ENCODE measurements at places on chromosomes 6 and 20.

DNA sequence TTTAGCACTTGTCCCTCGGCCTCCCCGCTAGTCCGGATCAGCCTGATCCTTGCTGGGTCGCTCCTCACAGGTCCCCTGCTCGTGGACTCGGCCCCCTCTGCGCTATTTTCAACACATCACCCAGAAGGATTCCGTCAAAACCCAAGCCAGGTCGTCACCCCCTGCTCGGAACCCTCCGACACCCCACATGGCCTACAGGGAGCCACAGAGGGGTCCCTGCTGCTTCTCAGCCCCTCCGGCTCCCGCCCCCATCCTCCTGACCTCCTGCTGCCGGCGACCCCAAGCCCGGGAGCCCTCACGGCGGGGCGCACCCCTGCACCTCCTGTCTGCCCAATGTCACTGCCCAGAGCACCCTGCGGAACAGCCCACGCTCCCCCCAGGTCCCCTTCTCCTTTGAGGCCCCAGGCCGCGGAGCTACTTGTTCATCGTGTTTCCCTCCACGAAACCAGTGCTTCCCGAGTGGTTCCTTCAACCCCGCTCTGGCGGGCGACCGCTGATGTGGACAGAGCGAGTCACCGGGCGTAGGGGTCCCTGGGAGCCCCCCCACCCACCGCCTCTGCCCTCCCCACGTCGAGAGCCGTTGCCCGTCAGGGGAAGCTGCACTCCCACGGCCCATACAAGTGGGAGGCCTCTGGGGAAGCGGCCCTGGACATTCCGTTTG is 638 bp upstream of the MYL9 start:
- DNase-seq: no peak

DNA sequence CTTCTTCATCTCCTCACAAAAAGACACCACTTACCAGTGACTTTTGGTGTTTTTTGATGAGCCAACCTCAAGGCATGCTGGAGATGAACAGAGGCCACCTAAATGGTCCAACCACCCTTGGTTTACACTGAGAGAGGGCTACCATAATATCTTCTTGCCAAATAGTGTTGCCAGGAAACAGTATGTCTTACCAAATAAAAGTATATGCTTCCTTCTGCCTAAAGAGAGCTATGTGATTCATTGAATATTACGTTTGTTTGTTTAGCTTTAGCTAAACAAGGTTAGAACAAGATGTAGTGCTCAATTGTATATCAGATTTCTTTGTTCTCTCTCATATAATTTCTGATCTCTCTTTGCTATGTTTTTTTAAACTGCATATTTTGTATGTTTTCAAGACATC is 40.6 kb upstream of the BMP6 start:
- no peak for DNase-seq

- DNase-seq: no peak
Observed at GRCh38 chr20:56575157-56575556, 42.1 kb downstream of the FAM209B start.

GRCh38 chr6:159961528-159961927 is 7.4 kb upstream of the IGF2R start:
- DNase-seq: no peak

GRCh38 chr6:73349311-73349710 is 4.8 kb downstream of the DPPA5 start:
- no peak for DNase-seq

DNA sequence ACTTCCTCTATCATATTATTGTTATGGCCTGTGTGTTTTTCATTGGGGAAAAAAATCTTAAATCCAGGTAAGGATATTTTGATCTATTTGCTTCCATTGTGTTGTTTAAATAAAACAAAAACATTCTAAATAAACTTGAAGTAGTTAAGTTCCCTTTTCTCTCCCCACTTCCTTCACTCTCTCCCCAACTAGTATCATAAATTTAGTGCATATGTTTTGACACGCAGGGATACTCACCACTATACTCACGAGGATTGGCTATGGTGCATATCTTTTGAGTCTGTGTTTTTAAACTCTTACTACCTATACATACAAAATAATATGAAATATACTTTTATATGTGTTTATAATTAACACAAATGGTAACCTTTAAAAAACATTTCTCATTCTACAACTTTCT is 5.2 kb downstream of the TTLL9 start:
- DNase-seq: no peak

GRCh38 chr20:64138276-64138815 is 25.9 kb upstream of the MYT1 start:
- DNase-seq: no peak

GRCh38 chr20:35005463-35005961 is 49.8 kb downstream of the MYH7B start:
- DNase-seq: no peak

GRCh38 chr6:12222405-12223366 is 67.5 kb upstream of the EDN1 start:
- no peak for DNase-seq

GRCh38 chr20:51560550-51561307 is 18.2 kb upstream of the NFATC2 start:
- DNase-seq: no peak

GRCh38 chr6:9039258-9039657 is 603.9 kb upstream of the SLC35B3 start:
- DNase-seq: no peak

- no peak for DNase-seq
Observed at GRCh38 chr6:52647199-52647598, 23.7 kb upstream of the TMEM14A start.

- no peak for DNase-seq
Observed at GRCh38 chr20:18986895-18987580, 173.5 kb downstream of the SCP2D1 start.

GRCh38 chr6:97437087-97437486 is 154.1 kb upstream of the MMS22L start:
- DNase-seq: no peak

- DNase-seq: no peak
Observed at GRCh38 chr6:142531727-142532126, 229.9 kb downstream of the ADGRG6 start.

- no peak for DNase-seq
Observed at GRCh38 chr20:44198872-44199271, 11.7 kb downstream of the OSER1 start.

- DNase-seq: no peak
Observed at GRCh38 chr20:10591946-10592521, 81.8 kb downstream of the JAG1 start.

- peak; percentile 32 for DNase-seq
Observed at GRCh38 chr20:41255655-41256054, 61.9 kb downstream of the ZHX3 start.

- DNase-seq: no peak
Observed at GRCh38 chr6:83824831-83825230, 28.3 kb upstream of the RIPPLY2 start.

DNA sequence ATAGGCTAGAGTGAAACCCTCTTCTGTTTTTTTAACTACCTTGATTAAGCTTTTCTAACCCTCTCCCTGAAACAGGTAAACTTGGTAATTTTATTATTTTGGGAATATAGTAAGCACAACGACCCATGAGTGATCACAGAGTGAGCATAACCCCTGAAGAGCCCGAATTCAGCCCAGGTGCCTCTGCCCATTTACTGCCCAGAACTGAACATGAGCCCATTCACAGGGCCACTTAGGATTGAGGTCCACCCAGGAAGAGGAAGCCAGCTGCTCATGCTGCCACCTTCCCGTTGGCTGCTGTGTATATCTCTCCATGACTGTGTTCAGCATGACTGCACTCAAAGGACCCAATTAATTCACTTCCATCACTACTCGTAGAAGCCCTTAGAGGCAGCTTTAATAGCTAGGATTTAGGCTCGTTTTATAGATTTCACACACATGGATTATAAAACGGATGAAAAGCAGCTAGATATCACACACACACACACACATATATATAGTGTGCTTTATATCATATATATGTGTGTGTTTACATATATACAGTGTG is 8.3 kb upstream of the PDE10A start:
- no peak for DNase-seq

DNA sequence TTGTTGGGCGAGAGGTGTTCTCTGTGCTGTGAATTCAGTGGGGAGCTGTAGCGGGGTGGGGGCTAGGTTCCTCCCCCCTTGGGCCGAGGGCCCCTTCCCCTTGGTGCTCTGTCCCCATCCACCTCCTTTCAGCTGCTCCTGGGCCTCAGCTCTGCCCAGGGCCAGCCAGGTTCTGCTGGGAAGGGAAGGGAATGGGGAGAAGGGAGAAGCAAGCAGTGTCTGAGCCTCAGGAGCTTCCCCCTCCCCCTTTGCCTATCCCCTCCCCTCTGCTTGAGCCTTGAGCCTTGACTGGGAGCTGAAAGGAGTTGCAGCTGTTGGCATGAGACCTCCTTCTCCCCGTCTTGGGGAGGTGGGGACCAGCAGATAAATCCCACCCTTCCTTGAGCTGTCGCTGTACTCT is 576 bp upstream of the RRP36 start:
- no peak for DNase-seq

GRCh38 chr6:127880429-127880828 is 20.4 kb downstream of the THEMIS start:
- no peak for DNase-seq

- no peak for DNase-seq
Observed at GRCh38 chr6:38406096-38406495, 233.6 kb downstream of the BTBD9 start.

- DNase-seq: no peak
Observed at GRCh38 chr6:119586250-119586882, 236.8 kb upstream of the MAN1A1 start.

- DNase-seq: no peak
Observed at GRCh38 chr6:118677193-118677592, 25.8 kb upstream of the CEP85L start.

GRCh38 chr20:64212755-64213154 is 42.8 kb upstream of the PCMTD2 start:
- DNase-seq: peak; percentile 46

GRCh38 chr6:121305957-121306607 is 28.2 kb downstream of the TBC1D32 start:
- no peak for DNase-seq

- DNase-seq: no peak
Observed at GRCh38 chr6:10144772-10145171, 270.1 kb downstream of the TFAP2A start.

GRCh38 chr6:13164291-13164690 is 164.0 kb downstream of the TBC1D7 start:
- no peak for DNase-seq

- DNase-seq: peak; percentile 68
Observed at GRCh38 chr6:143127941-143128680, 67.4 kb downstream of the AIG1 start.

DNA sequence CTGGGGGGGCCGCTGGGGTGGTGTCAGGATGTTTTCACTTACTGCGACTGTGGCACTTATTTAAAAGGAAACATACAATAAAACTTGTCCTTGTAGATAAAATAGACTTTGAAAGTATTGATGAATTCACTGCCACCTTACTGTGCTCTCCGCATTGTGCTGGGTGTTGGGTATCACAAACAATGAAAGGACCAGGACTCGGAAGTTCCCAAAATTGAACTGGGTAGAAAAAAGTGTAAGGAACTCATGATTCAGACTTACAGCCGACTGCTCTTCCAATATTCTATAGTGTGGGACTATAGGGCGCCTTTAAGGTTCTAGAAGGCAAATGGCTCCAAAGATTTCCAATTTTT is 32.1 kb upstream of the ID4 start:
- DNase-seq: no peak

DNA sequence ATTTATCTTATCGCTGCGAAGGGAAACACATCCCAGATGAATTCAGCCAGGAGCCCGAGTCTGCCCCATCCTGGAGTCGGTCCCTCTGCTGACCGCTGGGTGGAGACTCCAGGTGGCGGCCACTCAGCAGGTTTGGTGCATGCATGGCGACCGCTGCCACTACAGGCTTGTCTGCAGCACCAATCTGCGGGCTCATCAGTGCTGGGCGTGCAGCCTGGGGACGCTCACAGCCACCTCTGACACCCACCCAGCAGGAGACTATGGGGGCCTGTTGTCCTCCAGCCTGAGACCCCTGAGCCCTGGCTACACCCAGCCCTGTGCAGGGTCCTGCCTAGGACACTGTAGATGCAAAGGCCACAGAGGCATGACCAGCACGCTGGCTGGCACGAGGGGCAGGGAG is 40.5 kb upstream of the GATA5 start:
- DNase-seq: no peak

- no peak for DNase-seq
Observed at GRCh38 chr20:19453410-19453809, 241.0 kb downstream of the SLC24A3 start.

GRCh38 chr20:10853731-10854130 is 179.9 kb upstream of the JAG1 start:
- no peak for DNase-seq

GRCh38 chr20:47859278-47859677 is 74.0 kb upstream of the SULF2 start:
- DNase-seq: no peak

- no peak for DNase-seq
Observed at GRCh38 chr20:48012401-48012974, 227.2 kb upstream of the SULF2 start.

- DNase-seq: no peak
Observed at GRCh38 chr6:156917213-156917612, 140.0 kb downstream of the ARID1B start.

DNA sequence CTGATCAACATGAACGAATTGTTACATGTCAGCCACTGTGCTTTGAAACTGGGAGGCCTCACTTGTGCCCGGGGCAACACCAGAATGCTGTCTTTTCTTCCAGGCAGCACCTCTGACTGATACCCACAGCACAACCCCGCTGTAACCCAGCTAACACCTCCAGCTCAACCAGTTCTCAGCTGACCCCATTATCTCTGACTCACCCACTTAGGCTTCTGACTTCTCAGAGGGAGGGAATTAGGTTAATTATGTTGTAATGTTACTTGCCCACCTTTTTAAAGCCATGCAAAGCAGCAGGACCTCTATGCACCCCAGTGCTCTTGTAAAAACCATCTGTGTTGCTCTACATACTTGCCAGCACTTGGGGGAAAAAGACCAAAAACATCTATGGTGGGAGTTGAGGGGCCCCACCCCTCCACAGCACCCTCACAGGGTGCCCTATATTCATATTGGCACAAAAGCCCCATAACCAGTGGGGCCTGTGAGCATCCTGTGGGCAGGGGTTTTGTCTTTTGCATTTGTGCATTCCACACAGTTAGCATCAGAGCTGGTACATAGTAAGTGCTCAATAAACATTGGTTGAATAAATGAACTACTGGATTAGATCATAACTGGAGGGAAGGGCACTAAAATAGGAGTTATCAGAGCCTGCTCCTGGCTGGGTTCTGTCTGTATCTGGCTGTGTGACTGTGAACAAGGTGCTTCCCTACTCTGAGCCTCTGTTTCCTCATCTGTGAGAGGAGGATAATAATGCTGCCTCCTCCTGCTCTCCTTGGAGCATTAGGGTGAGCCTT is 22.3 kb downstream of the BNIP5 start:
- DNase-seq: no peak

DNA sequence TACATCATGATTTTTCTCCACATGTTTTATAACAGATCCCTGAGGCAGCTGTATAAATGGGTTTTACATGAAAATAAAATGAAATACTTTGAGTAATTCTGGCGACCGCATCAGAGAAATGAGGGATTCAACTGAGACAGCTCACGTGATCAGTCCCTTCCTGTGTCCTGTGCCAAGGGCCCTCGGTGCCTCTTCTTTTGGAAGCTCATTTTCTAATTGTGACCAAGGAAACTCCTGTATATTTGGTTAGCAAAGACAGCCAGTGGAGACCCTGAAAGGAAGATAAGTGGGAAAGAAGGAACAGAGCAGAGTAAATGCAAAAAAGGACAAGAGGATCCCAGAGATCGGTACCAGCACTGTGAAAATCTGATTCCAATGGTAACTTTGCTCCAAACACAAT is 129.9 kb downstream of the FYN start:
- no peak for DNase-seq

All from cerebellar nuclear complex (tissue), 1 donor.